RWPE1 (cell line): ENCODE measurements at places on chromosomes 4 and X.
A peak's percentile ranks its signal among the peaks of the same experiment; 100 is the strongest.

DNA sequence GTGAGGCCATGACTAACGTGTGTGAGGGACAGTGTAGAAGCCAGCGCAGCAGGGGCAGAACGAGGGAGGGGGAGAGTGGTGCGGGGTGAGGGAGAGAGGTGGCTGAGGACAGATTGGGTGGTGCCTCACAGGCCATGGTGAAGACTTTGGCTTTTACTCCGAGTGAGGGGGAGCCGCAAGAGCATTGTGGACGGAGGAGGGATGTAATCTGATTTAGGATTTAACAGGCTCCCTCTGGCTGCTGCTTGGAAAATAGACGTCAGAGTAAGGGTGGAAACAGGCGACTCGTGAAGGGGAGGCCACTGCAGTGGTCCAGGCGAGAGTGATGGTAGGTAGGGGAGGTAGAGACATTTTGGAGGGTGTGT, 13.0 kb downstream of the PPP1R3F start:
- no peak for DNase-seq

DNA sequence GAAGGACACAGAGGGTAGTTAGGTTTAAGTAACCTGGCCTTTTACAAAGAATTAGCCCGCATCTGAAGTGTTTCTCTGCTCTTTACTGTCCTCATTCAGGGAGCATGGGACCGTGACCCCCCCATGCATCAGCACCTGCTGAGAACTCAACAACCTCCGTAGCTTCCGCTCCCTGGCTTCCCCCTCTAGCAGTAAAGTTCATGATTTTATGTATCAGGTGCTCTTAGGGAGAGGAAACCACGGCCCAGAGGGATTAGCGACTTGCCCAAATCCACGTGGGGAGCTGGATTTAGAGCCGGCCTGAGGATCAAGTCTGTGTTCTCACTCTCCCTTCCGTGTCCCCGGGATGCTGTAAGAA, 284.6 kb upstream of the GATB start:
- no peak for DNase-seq

DNA sequence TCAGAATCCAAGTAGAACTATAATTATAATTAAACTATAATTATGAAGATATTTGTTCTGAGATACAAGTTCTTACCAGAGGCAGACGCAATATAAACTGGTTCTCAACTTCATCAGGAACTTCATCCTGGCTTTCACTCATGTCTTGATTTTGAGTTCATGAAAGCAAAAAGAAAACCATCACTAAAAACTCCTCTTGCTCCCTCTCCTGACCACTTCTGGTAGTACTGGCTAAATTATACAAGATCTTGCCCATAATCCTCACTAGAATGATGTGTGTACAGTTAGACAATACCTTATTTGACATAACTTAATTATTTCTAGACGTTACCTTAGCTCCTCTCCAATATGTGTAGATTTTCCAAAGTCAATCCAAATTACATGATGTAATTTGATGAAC, 3.7 kb downstream of the TAF7L start:
- no peak for DNase-seq

GRCh38 chr4:64584981-64585557, 175.8 kb upstream of the TECRL start:
- DNase-seq: peak; percentile 7

DNA sequence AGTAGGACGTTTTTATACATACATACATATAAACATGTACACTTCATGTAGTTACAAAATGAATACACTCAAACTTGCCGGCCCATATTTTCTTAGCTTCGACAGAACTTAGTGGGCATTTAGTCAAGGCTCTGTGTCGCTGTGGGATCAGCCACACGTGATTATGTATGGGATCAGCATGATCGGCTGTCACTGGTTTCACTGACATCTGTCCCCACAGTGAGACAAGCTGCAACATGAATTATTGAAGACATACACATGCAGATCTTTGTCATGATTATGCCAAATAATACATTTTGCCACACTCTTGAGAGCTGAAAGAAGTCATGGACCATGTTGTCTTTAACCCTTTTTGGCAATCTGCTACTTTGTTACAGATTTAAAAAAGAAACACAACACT, 38.2 kb upstream of the NAA11 start:
- DNase-seq: no peak

DNA sequence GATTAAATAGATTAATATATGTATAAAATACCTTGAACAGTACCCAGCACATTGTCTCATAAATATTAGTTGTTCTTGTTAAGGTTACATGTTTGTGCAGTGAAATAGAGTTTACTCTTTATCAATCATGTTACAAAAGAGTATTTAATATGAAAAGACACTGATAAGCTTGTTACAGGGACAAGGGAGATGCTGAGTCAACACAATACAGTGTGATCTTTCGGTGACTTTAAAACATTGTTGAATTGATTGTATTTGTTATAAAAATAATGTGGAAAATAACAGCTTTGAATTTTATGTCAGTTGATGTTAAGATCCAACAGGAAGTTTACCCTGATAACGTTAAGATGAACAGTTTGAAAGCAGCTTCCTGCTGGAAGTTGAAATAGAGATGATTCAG, 1.4 kb upstream of the WDR13 start:
- DNase-seq: no peak

GRCh38 chr4:10346023-10346422, 111.2 kb downstream of the ZNF518B start:
- peak; percentile 55 for DNase-seq

DNA sequence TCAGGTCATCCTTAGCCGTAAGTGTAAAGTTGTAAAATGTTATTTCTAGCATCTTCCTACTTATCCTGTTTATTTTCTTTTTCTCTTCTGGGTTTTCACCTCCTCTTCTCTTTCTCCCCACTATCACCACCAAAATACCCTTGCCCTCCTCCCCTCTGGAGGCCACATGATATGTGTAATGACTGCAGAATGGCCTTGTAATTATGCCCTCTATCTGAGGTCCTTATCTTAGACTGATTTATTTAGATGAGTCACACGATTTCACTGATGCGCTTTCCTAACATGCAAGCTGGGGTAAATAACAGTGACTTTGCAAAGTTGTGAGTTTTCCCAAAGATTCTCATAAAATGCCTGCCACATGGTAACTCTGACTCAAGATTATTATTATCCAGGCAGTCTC, 231.8 kb upstream of the GPRIN3 start:
- DNase-seq: no peak
